Epithelial cell of esophagus (primary cell): ENCODE measurements at places on chromosomes 7 and 10.

DNA sequence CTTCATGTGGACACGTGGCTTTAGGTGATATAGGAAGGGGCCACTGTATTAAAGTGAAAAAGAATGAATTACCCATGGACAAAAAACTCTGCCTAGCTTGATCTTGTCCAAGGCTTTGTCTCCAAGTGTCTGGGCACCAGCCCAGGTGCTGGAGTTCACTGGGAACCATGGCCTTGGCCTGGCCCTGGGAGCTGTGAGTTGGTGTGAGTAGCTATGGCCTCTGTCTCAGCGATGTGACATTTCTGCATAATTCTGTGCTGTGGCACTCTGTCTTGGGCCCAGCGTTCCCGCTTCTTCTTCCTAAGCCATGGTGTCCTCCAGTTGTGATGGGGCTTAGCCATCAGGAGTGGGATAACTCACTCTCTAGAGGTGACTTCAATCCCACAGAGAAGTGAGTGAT, 119.0 kb upstream of the PPP2R2D start:
- no peak for DNase-seq

GRCh38 chr10:77051837-77052236, 585.8 kb downstream of the KCNMA1 start:
- no peak for DNase-seq

DNA sequence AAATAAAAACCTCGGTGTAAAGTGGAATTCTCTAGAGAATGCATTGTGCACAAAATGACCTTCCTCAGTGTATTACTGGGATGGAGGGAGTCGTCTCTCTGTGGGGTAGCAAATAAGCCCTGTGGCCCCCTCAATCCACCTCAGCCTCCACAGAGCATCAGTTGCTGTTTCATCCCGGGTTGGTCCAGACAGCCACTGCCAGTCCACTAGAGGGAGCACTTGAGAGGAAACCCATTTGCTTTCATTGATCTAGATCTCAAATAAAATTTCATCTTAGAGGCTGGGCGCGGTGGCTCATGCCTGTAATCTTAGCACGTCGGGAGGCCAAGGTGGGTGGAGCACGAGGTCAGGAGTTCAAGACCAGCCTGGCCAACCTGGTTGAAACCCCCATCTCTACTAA, 1128.7 kb downstream of the CNTNAP2 start:
- DNase-seq, result peak; percentile 51

GRCh38 chr7:434891-435629, 84.6 kb downstream of the PDGFA start:
- peak; percentile 32 for DNase-seq

- no peak for DNase-seq
Observed at GRCh38 chr7:95327356-95327755, 3.0 kb upstream of the PON1 start.

GRCh38 chr7:65907501-65908198, 34.8 kb downstream of the VKORC1L1 start:
- no peak for DNase-seq

DNA sequence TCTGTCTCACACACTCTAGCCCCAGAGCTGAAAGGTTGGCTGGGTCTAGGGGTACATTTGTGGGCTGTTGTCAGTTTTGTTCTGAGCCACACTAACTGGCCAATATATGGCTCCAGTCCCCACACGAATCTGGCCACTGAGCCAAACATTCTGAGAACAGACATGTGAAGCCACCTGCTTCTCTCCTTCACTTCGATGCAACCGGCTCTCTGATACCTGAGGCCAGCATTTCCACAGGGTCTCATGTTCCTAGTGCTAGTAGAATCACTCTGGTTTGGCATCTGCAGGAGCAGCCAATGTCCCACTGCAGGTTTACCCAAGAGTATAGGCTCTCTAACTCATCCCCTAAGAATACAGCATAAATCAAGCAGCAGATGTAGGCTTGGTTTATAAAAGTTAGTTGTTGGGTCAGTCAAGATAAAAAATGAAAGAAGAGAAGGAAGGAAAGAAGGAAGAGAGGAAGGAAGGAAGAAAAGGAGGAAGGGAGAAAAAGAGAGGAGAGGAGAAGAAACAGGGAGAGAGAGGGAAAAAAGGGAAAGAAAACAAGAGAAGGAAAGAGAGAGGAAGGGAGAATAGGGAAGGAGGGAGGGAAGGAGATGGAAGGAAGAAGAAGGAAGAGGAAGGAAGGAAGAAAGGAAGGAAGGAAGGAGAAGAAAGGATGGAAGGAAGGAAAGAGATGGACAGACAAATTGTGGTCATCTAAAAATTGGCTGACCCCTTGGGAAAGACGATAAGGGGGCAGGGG, 75.1 kb downstream of the STRA8 start:
- DNase-seq, result no peak

GRCh38 chr10:47438857-47439474, 44.9 kb downstream of the ANXA8 start:
- DNase-seq, result peak; percentile 85

- DNase-seq, result peak; percentile 8
Observed at GRCh38 chr10:84452003-84452402, 123.6 kb downstream of the CCSER2 start.

- DNase-seq, result peak; percentile 86
Observed at GRCh38 chr7:48366096-48366495, 194.8 kb downstream of the ABCA13 start.

GRCh38 chr7:138207555-138207971, 131.3 kb downstream of the AKR1D1 start:
- no peak for DNase-seq

- no peak for DNase-seq
Observed at GRCh38 chr7:14734839-14735321, 167.7 kb downstream of the DGKB start.

- DNase-seq, result no peak
Observed at GRCh38 chr7:151951672-151952338, 4.4 kb upstream of the GALNTL5 start.

- no peak for DNase-seq
Observed at GRCh38 chr7:133320891-133321290, 68.0 kb downstream of the EXOC4 start.

GRCh38 chr10:51269821-51270220, 195.5 kb downstream of the PRKG1 start:
- no peak for DNase-seq

- DNase-seq, result no peak
Observed at GRCh38 chr10:95346715-95347401, 56.1 kb upstream of the PDLIM1 start.

DNA sequence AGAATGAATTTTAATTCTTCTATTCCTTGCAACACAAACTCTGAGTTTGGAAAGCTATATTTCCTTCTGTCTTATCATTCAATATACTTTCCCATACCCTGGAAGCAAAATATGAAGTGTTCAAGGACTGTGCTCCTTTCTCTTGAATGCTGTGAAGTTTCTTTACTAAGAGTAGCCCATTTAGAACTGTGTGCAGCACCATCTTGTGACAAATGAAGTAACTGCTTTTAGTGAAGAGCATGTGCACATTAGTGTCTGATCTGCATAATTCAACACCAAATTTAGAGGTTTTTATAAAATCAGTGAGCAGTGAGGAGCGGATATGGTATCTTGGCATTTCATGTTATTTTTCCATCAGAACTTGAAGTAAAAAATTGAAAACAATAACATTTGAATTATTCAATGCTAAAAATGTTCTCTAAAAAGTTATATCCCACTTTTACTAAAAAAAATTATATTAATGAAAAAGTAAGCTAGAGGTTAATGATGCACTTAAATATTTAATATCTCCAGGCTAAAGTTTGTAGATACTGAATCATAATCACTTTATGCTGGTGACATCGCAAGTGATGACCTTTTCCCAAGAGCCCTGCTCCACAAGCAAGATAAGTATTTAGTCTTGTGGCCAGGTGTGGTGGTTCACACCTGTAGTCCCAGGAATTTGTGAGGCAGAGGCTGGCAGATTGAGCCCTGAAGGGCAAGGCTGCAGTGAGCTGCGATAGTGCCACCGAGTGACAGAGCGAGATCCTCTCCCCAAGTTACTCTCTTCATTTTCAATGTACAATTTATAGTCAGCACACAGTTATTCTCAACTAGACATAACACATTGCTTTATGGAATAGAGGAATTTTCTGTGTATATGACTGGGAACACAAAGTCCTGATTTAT, 108.8 kb upstream of the PCLO start:
- peak; percentile 62 for DNase-seq

- peak; percentile 54 for DNase-seq
Observed at GRCh38 chr7:42236266-42236975, 588 bp downstream of the GLI3 start.

DNA sequence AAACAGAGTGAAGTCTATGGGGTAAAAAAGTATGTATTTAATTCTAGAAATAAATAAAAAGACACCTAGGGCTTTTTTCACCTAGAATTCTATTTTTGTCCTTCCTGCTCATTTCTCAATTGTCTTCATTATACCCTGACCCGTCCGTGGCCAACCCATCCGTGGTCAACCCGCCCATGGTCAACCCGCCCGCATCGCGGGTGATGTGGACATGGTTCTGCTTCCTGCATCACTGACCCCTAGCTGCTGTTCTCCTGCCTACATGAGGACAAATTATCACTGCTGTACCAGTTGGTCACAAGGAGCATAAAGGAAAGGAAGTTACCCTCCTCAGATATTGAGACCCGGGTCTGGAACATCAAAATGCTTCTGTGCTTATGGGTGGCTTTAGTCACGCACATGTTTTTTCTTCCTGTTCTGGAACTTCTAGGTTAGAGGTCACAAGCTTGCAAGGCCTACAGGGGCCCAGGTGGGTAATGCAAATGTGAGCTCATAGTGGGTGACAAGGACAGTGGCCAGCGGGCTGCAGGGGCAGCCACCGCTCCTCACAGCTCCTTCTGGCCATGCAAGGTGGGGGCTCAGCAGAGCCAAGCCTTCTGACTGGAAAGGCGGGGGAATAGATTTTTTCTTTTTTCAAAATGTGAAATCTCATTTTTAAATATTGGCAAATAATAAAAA, 15.5 kb downstream of the CAMK2G start:
- no peak for DNase-seq

- DNase-seq, result peak; percentile 88
Observed at GRCh38 chr7:123747620-123748141, 1.1 kb downstream of the WASL start.

- DNase-seq, result no peak
Observed at GRCh38 chr7:100640517-100641440, 573 bp downstream of the TFR2 start.

- no peak for DNase-seq
Observed at GRCh38 chr10:96740579-96741281, 20.4 kb upstream of the PIK3AP1 start.

DNA sequence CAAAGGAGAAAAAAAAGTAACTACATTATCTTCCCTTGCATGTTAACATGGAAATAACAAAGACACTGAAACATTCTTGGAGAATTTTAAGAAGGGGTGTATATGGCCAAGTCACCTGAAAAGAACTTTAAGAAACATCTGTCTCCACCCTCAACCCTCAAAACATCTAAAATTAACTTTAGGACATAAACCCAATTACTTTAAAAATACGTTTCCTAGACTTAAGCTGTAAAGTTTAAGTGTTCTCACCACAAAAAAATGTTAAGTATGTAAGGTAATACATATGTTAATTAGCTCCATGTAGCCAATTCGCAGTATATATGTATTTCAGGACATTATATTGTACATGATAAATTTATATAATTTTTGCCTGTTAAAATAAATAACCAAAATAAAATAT, 71.1 kb upstream of the GLCCI1 start:
- no peak for DNase-seq

GRCh38 chr10:102814873-102815661, 22.1 kb downstream of the CYP17A1 start:
- peak; percentile 81 for DNase-seq

DNA sequence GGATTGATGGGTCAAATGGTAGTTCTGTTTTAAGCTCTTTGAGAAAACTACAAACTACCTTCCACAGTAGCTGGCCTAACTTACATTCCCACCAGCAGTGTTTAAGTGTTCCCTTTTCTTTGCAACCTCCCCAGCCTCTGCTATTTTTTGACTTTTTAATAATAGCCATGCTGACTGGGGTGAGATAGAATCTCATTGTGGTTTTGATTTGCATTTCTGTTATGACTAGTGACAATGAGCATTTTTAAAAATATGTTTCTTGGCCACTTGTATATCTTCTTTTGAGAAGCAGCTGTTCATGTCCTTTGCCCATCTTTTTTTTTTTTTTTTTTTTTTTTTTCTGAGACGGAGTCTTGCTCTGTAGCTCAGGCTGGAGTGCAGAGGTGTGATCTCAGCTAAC, 155.2 kb upstream of the BMPER start:
- DNase-seq, result no peak

DNA sequence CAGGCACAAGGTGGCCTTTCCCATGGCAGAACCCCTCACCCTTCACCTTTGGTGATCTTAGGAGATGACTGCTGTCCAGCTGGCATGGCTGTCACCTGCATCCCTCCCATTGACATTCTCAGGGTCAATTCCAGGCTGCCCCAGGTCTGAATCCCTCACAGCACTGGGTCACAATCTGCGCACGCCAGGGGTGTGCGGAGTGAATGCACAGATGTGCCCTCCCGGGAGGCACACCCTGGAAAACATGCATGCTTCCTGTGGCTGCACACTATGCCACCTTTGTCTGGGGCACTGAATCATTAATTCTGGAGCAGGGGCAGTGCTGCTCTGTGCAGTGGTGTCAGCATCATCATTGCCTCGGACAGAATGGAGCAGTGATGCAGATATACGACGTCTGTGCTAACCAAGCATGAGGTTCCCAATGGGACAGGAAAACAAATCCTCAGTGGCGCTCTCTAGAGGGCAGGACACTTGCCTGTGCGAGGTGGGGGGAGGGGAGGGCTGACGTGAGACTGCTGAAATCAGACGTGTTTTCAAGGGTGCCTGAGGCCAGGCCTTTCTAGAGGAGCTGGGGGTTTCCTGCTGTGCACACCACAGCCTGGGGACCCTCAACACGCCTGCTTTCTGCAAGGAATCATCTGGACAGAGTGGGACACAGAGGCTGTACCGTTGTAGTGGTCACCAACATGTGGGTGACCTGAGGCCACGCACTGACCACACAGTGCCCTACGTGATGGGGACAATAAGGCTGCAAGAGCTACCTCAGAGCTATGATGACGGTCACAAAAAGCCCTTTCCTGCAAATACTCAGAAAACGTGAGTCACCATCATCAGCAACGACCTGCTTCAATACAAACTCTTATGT, 77.9 kb downstream of the HIPK2 start:
- no peak for DNase-seq

GRCh38 chr10:43044448-43044921, 32.4 kb upstream of the RET start:
- no peak for DNase-seq

- DNase-seq, result no peak
Observed at GRCh38 chr7:141178486-141179135, 104.7 kb downstream of the TMEM178B start.

GRCh38 chr10:78259391-78259790, 225.7 kb downstream of the RPS24 start:
- DNase-seq, result no peak

DNA sequence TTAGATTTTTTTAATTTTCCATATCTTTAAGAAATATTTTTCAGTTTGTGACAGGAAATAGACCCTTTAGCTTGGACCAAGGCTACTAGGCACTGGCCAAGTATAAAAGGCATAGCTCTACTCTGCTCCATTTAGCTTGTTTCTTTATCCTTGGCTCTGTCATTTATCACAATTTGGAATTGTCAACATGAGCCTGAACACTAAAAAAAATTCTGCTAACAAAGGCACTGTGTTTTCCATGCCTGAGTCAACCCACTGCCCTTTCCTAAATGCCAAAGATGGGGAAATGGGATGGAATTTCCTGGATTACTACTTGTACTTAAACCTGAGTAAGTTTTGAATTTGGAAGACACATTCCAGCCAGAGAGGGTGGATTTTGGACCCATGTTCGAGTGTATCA, 128.4 kb downstream of the NSUN6 start:
- no peak for DNase-seq

- no peak for DNase-seq
Observed at GRCh38 chr7:77209479-77210139, 10.0 kb upstream of the FGL2 start.
